ENCODE measurements at places on chromosomes 7 and 10. TPM values are rescaled to one million over a fixed set of nuclear protein-coding genes. Genes with fewer than 3 reads are reported as not detected.

Gene GNAT3
- total RNA-seq, result not detected

Gene WDR91
- 8.0 TPM for total RNA-seq

Gene POMZP3
- 8.2 TPM for total RNA-seq

Gene ZNF488
- total RNA-seq, result 0.13 TPM

Gene EVX1
- not detected for total RNA-seq

Gene ANKRD61
- total RNA-seq, result not detected

Gene FEZF1
- total RNA-seq, result not detected

Gene BTBD16
- total RNA-seq, result not detected

Gene FKBP9
- 300 TPM for total RNA-seq

Gene TMEM130
- total RNA-seq, result 0.54 TPM
